ENCODE measurements at places on chromosomes 3 and 15.

- DNase-seq = no peak
Observed at GRCh38 chr3:73549051-73549600, 75.6 kb downstream of the PDZRN3 start.

GRCh38 chr15:33968224-33968623 is at the start of gene CHRM5:
Gene CHRM5 (plus strand): TSS chr15:33968497. CDS start chr15:34062718, 94,221 bp downstream.
- DNase-seq = no peak

GRCh38 chr3:152193673-152194267 is 75.0 kb upstream of the MBNL1 start:
- DNase-seq = no peak

DNA sequence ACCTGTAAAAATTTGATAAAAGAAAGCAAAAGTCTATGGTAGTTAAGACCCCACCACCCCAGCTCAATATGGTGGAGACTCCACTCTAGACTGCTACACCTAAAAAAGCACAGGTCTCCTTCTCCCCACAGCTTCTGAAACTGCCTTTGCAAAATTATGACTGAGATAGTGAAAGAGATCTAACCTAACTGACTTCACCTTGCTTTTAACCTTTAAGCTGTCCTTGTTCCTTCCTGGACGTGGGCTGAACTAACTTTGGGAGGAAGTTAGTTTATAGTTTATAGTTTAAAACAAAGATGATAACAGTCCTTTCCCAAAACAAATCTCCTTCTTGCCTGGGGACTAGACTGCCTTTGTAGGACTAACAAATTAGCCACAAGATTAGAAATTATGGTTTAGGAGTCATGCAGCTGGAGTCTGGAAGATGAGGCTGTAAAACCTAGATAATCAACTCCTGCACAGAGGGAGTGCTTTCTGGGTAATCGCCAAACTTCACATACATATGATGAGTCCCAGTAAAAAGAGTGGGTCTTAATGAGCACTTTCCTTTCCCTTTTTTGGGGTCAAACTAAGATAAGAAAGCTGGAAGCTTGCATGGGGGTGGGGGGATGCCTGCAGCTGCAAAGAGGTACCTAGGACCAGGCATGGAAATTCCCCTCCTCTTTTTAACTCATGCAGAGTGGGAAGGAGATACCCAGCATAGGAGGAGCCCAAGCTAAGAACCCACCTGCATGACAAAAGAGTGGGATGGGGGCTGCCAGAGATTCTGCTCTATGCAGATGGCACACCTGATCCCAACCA is 17.5 kb downstream of the CCR8 start:
- no peak for DNase-seq

GRCh38 chr15:63023351-63023945 is 19.1 kb upstream of the TPM1 start:
- DNase-seq = no peak

- DNase-seq = no peak
Observed at GRCh38 chr3:58047826-58048225, 39.6 kb downstream of the FLNB start.

DNA sequence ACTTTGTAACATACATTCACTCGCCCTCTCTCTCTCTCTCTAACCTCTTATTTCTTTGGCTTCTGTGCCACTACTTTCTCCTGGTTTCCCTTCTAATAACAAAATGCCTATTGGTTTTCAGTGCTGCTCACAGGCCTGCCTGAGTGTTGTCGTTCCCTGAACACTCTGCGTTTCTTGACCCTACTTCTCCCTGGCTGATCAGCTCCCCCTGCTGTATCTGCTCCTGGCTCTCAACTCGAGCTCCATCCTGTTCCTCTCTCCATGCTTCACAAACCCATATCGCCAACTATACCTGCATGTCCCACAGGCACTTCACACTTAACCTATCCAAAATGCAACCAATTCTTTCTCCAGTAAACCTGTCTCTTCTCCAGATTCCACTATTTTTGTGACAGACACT is 111.4 kb downstream of the OPA1 start:
- DNase-seq = no peak

GRCh38 chr3:72102112-72102616 is 317.2 kb upstream of the PROK2 start:
- DNase-seq = no peak

- DNase-seq = no peak
Observed at GRCh38 chr15:72865486-72865885, 81.9 kb upstream of the ADPGK start.

GRCh38 chr3:140347151-140347550 is 330.7 kb upstream of the TRIM42 start:
- DNase-seq = no peak

GRCh38 chr15:90787881-90788280 is 70.7 kb downstream of the BLM start:
- DNase-seq = no peak

DNA sequence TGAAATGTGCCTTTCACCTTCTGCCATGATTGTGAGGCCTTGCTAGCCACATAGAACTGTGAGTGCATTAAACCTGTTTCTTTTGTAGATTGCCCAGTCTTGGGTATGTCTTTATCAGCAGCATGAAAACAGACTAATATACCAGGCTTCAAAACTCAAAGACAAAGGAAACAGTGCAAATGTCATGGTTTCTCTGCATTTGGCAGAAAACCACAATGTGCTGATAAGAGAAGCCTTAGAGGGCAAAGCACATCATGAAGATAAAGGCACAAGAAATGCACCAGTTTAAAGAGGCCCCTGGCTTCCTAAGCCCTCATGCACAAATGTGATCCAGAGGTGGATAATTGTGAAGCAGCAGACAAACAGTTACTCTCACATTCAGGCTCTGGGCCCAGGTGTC is 259.2 kb downstream of the CPNE4 start:
- DNase-seq = no peak

DNA sequence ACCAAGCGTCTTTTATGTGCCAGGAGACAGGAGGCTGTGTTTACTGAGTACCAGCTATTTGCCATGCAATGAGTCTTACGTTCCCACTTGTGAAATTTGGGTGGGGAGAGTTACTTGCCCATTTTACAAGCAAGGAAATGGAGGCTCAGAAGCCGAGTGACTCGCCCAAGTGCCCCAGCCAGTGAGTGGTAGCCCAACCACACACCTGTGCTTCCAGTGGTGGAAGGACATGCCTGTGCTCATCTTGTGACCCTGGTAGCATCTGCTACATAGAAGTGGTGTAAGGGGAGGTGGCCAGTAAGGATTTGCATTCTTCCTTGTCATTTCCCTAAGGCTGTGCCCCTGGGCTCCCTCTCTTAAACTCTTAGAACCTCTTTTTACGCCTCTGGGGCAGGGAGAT is 49.3 kb downstream of the FBLN2 start:
- DNase-seq = no peak

- no peak for DNase-seq
Observed at GRCh38 chr3:73432023-73432705, 192.6 kb downstream of the PDZRN3 start.

GRCh38 chr3:129259612-129260477 is 10.4 kb downstream of the COPG1 start:
- no peak for DNase-seq

DNA sequence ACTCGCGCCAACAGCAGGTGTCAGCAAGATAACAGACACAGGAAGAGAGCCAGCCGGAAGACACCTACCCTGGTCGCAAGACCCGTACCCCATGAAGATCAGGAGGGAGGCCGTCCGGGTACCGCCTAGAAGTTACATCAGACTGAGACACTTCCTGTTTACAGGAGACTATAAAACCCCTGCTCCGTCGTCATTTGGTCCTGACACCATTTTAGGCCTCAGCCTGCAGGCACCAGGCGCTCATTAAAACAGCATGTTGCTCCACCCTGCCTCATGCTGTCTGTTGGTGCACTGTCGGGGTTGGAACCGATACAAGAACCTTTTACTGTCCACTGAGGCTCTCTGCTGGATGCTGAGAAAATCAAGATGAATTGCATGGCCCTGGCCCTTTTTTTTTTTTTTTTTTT is 15.6 kb upstream of the PRTG start:
- no peak for DNase-seq

- DNase-seq = no peak
Observed at GRCh38 chr3:74542441-74542840, 72.0 kb downstream of the CNTN3 start.

DNA sequence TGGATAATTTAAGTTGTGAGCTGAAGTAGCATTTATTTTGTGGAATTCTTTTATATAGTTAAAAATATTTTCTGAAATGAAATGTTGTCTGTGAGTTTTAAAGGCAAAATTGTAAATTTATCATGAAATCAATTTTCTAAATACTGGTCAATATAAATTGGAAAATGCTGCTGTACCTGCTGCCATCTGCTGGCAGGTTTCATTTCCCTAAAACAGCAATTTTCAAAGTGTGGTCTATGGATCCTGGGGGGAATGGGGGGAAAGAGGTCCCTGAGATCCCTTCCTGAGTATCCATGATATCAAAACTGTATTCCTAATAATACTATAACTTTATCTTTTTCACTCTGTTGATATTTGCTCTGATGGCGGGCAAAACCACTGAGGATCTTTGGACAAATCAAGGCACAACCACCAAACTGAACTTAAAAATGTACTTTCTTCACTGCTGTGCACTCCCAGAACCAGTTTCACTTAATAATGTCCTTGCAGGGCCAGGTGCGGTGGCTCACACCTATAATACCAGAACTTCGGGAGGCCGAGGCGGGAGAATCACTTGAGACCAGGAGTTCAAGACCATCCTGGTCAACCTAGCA is 17.2 kb upstream of the CCR4 start:
- no peak for DNase-seq

DNA sequence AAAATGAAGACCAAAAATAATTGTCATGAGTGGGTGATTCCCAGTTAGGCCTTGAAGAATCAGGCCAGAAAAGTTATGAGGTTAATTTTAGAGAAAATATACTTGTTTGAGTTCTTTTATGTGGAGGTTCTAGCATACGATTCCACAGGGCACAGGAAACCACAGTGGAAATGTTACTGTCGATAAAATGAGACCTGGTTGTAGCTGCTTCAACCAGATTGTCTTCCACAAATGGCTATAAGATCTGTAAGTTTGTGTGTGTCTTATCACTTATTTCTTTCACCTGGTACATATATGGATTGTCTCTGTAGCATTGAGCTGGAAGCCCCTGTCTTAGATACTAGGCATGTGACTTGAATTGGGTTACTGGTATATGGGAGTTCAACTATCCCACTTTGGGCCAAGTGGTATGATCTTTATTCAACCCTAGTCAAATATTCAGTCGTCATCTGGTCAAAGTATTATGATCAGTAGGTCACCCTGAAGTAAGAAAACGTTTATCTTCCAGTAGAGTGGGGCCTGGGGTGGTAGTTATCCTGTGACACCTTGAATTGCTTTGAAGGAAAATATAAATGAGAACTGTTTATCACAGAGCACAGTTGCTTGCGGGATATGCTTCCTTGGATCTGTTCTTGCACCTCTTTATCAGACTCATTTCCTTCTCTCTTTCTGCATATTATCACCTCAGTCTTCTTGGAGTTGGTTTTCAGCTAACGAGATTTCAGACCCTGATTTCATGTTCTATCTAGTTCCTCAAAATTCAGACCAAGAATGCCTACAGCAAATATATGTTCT is 21.5 kb upstream of the ZNF609 start:
- no peak for DNase-seq

GRCh38 chr3:45261333-45262110 is 35.4 kb upstream of the TMEM158 start:
- no peak for DNase-seq

DNA sequence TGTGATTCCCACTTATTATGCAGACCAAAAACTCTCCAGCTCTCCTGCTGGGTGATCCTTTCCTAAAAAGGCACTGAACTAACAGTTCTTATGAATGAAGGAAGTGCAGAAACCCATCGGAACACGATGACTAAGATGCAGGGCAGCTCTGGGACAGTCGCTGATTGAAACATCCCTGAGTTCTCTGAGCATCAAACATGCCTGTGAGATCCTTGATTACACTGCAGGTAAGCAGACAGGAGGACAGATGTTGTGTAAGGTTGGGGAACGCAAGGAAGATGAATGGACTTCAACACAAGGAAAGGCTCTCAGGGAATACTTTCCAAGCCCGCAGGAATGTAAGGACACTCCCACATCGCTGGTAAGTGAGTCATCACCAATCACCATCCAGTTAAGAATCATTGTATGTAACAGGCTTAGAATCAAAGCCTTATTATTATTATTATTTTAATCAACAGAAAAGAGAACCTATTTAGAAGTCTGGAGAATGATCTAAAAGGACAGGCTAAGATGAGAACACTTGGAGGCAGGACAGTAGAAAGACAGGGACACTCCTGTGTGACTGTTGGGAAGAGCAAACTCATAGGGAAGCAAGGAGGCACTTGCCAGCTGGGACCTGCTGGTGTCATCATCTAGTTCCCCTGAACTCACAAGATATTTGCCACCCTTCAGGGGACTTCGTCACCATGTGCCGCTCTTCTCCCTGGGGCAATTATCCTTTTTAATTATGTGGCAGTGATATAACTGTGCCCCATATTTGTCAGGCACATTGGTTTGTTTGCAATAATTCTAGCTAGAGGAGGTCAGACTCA is 26.0 kb downstream of the TMEM158 start:
- no peak for DNase-seq

DNA sequence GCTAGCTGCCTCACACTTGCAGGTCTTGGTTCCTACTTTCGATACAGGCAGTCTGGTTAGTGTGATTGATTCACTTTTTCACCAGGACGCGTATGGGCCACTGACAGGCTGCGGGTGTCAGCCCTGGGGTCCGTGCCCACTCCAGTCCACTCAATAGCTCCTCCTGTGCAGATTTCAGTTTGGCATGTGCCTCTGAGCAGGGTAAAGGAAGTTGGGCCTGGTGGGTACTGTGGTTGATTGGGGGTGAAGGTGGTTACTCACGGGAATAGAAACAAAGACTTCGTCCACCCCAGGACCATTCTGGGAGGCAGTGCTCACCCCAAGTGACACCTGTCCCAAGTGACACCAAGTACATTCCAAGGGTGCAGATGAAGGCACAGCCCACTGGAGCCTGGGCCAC is 62.3 kb downstream of the EPHB1 start:
- DNase-seq = no peak

DNA sequence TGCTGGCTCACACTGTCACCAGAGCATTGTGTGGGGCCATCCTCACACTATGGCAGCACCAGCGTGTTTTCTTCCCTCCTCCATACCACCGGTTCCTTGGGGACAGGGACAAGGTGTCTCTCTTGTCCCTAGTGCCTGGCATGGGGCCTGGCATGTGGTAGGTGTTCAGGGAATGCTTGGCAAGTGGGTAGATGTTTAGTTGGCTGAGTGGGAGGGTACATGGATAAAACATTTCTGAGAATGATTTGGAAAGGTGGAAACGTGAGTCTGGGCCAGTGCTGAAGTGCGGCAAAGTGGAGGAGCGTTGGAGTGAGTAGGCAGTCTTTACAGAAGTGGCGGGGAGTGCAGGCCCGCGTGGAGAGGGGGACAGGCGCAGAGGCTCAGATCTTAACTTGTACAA is 15.0 kb downstream of the SNAPC5 start:
- DNase-seq = no peak

Measured in CD8-positive, alpha-beta memory T cell (primary cell).